ENCODE measurements at places on chromosomes 7 and 10.

DNA sequence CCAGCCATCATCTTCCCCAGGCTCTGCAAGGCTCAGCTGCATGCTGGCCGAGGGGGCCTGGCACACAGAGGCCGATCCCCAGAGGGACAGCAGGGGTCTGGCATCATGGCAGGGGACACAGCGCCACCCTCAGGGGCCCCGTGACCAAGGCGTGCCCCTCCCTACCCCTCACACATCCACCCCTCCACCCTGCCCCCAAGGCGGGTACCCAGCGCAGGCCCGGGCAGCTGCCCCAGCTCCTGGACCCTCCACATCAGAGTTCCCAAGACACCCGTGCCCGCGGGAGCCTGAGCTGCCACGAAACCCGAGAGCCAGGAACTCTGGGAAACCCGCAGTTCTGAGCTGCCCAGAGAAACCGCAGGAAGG is 46.5 kb upstream of the TNRC18 start:
- no peak for DNase-seq

GRCh38 chr10:86981716-86982115 is 13.4 kb downstream of the ADIRF start:
- no peak for DNase-seq

DNA sequence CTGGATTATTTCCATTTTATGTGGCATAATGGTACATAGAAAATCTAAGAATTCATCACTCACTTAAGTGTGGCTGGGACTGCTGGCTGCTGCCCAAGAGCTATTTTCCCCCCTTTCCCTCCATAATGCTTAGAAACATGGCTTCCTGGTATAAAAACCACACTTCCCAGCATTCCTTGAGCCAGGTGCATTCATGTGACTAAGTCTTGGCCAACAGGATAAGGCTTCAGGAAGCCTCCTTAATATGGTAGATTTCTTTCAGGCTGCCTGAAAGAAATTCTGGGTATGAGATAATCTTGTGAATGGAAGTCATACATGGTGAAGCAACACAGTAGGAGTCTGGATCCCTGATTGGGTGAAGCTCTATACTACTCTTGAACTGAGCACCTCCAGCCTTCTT is 178.0 kb downstream of the JAZF1 start:
- peak; percentile 53 for DNase-seq

DNA sequence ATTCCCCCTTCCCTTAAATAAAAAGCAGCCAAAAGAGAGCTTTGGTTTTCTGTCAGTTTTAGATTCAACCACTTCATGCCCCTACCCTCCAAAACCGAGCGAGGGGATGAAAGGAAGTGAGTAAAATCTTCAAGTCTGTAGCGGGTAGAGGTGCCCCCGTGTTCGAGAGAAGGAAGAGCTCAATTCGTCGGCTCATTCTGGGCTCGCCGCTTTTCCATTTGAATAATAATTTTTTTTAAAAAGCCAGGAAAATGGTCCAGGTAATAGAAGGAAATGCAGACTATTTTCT is 436.2 kb upstream of the GALNT17 start:
- peak; percentile 64 for DNase-seq

DNA sequence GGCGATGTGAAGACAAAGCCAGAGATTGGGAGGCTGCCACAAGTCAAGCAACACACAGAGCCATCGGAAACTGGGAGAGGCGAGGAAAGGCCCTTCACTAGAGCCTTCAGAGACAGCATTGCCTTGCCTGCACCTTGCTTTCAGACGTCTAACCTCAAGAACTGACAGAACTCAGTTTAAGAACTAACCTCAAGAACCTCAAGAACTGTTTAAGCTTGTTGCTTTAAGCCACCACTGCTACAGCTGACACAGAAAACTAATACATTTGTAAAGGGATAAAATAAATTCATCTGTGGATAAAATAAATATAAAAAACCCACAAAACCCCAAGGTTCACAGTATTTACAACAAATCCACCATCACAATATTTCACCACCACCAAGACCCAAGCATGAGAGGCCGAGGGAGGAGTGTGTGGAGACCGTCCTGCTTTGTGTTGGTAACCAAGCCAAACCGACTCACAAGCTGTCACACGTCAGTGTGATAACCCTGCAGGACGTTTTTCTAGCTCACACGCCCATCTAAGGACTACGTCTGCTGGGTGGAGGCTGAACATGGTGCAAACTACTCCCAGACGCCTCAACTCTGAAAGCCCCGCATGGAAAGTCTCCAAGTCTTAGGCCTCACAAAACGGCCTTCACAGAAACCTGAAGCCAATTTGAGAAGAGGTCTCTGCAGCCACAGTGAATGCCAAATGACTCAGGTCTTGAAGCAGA is 116.8 kb downstream of the ABLIM1 start:
- DNase-seq = no peak

DNA sequence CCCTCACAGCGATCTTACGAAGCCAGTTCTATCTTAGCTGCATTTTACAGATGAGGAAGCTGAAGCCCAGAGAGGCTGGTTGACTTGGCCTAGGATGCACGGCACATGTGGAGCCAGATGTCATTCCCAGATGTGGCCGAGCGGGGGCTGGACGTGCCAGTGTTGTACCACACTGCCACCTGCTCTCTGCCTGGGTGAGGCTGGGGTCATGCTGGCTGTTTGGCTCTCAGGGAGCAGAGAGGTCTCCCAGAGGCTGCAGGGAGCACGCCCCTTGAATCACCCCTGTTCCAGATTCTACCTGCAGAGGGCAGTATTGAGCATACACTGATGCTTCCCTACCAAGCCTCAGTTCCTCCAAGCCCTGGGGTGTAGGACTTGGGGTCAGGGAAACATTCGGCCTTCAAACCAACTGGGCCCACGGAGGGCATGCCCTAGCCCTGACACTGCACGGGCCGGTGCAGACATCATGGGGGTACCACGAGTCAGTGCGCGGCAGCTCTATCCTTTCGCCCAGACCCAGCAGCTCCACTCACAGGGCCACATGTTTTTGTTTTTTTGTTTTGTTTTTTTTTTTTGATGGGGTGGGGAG is 3.8 kb upstream of the GTF2IRD1 start:
- peak; percentile 16 for DNase-seq

DNA sequence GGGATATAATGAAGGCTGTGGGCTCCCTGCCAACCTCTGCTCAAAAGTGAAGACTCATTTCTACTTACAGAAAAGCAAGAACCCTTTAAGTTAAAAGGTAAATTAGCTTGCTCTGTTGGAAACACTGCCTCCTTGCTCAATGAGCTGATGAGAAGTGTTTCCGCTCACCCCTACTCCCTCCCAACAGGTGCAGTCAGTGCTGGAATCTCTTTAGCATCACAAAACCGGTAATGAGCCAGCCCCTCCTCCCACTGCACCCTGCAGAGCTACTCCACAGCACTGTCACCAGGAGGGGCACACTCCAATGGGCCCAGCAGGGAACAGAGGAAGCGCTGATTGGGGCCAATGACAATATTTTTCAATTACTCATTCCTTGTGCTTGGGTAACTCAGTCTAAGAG is 262.5 kb downstream of the TCERG1L start:
- DNase-seq = peak; percentile 40

DNA sequence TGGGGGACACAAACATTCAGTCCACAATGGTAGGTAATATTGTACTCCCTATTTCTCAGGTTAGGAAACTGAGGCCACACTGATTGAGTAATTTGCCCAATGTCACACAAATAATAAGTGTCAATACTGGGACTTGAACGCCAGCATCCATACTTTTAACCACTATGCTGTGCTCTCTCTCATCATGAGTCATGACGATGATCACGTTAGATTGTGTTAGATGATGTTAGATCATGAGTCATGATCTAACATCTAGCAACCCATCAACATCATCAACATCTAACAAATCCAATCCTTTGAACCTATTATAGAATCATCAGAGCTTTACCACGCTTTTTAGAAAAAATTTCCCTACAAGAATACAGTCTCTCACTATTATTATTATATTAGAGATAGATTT is 28.1 kb upstream of the HERPUD2 start:
- no peak for DNase-seq

DNA sequence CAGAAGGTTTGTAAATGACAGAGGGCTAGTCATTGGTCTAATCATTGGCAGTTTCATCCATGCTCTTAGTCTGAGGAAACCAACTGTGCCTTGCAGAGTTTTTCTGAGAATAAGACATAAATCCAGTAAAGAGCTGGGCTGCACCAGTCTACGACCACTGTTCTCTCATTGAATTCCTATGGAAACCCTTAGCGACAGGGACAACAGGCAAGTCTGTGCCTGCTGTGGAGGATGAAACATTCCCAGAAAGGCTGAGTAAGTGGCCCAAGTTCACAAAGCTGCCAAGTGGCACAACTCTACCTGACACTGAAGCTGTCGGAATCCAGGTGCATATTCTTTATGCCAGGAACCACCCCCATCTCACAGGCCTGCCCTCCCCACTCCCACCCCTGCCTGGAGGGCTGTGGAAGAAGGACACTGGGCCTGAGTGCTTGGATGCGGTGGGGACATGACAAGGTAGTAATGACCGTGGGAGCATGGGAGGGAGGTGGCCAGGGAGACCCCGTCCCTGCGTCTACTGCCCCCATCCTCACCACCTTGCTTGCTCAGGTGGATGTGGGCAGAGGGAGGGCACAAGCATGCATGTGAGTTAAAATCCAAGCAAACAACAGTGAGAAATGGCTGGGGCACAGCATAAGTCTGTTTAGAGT is 58.0 kb downstream of the VSTM4 start:
- DNase-seq = no peak

DNA sequence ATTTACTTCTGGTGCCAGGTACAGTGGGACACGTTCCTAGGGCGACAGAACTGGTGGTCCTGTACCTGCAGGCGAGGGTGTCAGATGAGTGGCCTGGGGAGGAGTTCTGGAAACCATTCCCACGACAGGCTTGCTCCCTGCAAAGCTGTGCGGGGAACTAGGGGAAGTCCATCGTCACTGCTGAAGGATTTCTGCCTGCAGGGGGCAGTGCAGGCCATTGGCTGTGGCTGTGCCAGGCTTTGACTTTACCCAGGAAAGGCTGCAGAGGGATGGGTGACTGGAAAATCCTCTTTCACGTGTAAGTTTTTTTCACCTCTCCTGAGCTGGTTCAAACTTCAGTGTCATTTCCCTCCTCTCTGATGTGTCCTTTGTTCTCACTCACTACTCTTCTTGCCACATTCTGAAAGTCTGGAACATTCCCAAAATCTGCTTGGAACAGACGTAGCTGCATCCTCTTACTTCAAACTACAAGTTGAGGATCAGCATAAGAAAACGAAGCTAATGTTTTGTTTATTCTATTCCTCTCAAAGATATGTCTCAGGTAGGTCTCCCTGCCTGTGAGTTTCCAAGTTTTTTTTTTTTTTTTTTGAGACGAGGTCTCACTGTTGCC is 126.5 kb downstream of the SH2D4B start:
- DNase-seq = peak; percentile 35
